ENCODE measurements at places on chromosomes 6 and 20.

- no peak for DNase-seq
These were observed 135.1 kb downstream of the FAM83B start for GRCh38 chr6:54981647-54982046.

GRCh38 chr6:95410168-95410567 is 167.2 kb upstream of the MANEA start:
- no peak for DNase-seq

GRCh38 chr20:51446656-51447055 is 95.9 kb downstream of the NFATC2 start:
- DNase-seq, result no peak

- DNase-seq, result no peak
These were observed 72.2 kb downstream of the RPP40 start for GRCh38 chr6:4931530-4932227.

DNA sequence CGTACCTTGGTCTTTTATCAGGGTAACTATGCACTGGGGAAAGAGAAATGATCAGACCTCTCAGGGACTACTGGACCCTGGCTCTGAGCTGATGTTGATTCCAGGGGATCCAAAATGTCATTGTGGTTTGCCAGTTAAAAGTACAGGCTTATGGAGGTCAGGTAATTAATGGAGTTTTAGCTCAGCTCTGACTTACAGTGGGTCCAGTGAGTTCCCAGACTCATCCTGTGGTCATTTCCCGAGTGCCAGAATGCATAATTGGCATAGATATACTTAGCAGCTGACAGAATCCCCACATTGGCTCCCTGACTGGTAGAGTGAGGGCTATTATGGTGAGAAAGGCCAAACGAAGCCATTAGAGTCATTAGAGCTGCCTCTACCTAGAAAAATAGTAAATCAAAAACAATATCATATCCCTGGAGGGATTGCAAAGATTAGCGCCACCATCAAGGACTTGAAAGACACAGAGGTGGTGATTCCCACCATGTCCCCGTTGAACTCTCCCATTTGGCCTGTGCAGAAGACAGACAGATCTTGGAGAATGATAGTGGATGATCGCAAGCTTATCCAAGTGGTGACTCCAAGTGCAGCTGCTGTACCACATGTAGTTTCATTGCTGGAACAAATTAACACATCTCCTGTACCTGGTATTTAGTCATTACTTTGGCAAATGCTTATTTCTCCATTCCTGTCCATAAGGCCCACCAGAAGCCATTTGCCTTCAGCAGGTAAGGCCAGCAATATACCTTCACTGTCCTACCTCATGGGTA is 152.4 kb downstream of the THBS2 start:
- no peak for DNase-seq

- no peak for DNase-seq
These were observed 56.5 kb downstream of the PTPRK start for GRCh38 chr6:128463942-128464341.

- no peak for DNase-seq
These were observed 113.5 kb downstream of the FAXC start for GRCh38 chr6:99236010-99236409.

All from T-helper 9 cell (primary cell).